ENCODE measurements at places on chromosomes 16 and 17. TPM values are rescaled to one million over a fixed set of nuclear protein-coding genes. Genes with fewer than 3 reads are reported as not detected.

The CEP20 gene
- total RNA-seq = 30.6 TPM

The ACD gene
- total RNA-seq = 7.8 TPM

DNA sequence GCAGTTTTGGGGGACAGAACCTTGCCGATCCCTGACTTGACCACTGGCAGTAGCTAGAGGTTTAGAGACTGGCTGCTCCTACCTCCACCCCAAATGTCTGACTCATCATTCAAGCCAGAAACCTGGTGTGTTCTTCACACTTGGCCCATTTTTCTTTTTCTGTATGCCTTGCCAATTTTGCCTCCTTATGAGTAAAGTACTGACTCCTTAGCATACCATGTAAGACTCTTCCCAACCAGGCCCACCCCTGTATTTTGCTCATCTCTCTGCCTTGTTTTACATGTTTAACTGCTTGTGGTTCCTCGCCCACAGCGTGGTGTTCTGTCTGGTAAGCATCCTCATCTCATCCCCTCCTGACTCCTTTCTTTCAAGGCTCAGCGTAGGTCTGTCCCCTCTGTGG, 37.9 kb downstream of the NUP88 start:
- DNase-seq = no peak

DNA sequence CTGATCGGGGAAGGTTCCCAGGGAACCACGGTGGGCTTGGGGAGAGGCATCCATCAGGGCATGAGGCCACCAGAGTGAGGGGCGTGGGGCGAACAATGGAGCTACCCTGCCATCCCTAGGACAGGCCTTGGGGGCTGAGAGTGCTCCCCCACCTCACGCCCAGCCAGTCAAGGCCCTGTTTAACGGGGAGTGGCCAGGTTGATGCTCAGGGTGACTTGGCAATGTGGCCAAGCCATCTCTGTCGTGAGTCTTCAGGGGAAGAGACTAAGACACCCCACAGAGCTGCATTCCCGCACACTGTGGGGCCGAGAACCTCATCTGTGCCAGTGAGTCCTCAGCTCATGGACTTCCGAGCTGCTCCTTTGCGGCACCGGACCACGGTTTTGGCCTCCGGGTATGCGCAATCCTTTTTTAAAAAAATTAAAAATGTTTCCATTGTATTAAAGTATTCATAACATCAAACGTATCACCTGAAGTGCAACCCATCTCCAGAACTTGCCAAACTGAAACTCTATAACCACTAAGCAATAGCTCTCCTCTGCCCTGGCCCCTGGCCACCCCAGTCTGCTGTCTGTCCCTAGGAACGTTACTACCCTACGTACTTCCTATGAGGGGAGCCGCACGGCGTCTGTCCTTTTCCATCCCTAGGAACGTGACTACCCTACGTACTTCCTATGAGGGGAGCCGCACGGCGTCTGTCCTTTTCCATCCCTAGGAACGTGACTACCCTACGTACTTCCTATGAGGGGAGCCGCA, 71.8 kb upstream of the DOC2B start:
- no peak for DNase-seq

DNA sequence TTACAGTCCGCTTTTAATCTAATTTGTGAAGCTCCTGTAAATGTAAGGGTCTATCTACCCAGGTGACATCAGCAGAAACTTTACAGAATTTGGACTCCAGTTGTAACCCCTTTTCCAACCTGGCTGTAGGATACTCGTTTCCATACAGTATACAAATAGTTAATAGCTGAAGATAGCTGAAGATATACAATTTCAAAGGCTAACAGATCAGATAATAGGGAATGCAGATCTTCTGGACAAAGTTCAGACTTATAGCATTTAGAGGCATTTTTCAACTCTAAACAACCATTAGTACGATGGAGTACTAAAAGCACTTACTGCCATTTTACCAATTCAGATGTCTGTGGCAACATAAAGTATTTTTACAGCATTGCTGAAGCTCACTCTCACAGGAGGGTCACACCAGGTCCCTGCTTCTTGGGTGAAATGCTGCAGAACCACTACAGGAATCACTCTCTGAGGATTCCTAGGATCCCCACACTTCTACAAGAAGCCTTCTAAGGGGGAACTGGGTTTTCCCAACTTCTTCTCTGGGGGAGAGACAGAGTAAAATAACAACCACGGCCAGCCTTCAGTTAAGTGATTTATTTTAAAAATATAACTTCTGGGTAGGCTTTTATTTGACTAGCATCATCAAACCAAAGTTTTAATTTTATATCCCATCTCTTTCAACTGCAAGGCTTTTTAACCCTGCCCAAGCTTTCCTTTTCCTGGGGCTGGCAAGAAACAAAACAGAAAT, 2.9 kb downstream of the VEZF1 start:
- no peak for DNase-seq

GRCh38 chr16:11250786-11251524, 5.0 kb downstream of the SOCS1 start:
- DNase-seq = no peak

GRCh38 chr16:72389791-72390190, 217.8 kb upstream of the PMFBP1 start:
- DNase-seq = no peak

DNA sequence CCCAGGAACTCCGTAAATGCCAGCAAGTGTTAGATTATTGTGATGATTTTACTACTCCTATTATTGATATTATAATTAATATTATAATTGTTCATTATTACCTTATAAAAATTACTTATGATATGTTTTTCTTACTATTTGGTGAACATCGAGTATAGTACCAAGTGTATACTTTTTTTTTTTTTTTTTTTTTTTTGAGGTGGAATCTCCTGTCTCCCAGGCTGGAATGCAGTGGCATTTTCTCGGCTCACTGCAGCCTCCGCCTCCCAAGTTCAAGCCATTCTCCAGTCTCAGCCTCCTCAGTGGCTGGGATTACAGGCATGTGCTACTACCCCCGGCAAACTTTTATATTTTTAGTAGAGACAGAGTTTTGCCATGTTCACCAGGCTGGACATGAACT, 347.0 kb downstream of the WWOX start:
- no peak for DNase-seq
